ENCODE measurements at places on chromosomes 7 and 10.

DNA sequence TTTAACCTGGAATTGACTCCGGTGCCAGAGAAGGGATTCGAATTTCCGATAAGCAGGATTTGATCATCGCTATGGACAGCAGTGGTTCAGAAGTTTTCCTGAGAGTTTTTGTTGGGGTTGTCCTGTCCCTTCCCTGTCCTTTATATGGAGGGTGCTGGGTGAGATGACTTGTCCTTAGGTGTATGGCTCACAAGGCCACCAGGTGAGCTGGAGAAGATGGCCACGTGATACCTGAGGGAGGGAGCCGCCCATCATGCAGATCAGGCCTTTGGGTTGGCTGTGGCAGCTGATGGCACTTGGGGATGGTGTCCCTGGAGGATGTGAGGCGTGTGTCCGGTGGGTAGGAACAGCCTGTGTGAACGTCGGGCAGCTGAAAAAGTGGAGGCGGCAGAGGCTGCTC is 187.7 kb downstream of the PTPN20 start:
- DNase-seq, result no peak

DNA sequence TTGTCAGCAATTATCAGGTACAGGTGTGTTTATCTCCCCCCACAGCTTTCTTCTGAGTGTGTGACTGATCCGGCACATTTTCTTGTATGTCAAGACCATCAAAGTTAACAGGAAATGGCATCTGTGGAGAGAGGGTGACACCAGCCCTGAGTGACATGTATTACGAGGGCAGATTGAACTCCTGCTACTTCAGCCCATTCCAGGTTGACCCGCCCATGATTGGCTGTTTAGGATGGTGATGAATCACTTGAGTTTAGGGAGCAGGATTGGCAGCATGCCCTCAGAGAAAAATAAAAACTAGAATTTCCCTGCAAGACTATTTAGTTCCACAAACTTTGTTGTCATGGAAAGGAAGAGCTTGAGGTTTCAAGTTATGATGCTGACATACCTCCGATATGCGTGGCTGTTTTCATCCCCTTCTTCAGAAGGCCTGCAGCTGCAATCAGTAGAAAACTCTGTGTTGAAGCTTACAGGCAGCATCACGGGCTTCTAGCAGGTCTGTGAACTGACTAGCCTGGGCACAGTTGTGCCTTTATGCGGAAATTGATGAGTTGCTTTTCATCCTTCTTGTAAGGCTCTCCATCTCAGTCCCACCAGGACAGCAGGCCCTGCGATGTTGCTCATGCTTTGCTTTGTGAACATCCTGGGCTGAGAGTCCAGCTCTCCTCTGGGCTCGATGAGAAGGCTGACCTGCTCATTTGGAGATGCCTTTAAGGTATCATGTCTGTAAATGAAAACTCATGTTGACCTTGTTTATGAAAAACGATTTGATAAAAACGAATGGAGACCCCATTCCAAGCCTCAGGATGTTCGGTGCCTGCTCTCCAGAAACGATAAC is 8.0 kb upstream of the CELF2 start:
- DNase-seq, result no peak

DNA sequence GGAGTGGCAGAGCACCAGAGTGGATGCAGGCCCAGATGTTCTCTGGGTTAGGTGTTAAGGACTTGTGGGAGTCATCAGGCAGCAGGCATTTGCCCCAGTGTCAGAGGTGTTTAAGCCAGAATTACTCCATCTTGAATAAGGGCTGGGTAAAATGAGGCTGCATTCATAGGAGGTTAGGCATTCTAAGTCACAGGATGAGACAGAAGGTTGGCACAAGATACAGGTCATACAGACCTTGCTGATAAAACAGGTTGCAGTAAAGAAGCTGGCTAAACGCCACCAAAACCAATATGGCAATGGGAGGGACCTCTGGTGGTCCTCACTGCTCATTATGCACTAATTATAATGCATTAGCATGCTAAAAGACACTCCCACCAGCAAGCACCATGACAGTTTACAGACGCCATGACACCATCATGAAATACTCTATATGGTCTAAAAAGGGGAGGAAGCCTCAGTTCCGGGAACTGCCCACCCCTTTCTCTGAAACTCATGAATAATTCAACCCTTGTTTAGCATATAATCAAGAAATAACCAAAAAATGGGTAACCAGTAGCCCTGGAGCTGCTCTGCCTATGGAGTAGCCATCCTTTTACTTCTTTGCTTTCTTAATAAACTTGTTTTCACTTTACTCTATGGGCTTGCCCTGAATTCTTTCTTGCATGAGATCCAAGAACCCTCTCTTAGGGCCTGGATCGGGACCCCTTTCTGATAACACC is 882 bp upstream of the LRRC61 start:
- peak; percentile 39 for DNase-seq

- no peak for DNase-seq
Measured at GRCh38 chr10:25756784-25757183, 177.2 kb upstream of the MYO3A start.

- no peak for DNase-seq
Measured at GRCh38 chr7:19376538-19376937, 231.3 kb upstream of the FERD3L start.

GRCh38 chr10:79604294-79604693 is 6.4 kb upstream of the SFTPA1 start:
- no peak for DNase-seq

GRCh38 chr10:28095791-28096378 is 97.0 kb upstream of the ODAD2 start:
- DNase-seq, result no peak

DNA sequence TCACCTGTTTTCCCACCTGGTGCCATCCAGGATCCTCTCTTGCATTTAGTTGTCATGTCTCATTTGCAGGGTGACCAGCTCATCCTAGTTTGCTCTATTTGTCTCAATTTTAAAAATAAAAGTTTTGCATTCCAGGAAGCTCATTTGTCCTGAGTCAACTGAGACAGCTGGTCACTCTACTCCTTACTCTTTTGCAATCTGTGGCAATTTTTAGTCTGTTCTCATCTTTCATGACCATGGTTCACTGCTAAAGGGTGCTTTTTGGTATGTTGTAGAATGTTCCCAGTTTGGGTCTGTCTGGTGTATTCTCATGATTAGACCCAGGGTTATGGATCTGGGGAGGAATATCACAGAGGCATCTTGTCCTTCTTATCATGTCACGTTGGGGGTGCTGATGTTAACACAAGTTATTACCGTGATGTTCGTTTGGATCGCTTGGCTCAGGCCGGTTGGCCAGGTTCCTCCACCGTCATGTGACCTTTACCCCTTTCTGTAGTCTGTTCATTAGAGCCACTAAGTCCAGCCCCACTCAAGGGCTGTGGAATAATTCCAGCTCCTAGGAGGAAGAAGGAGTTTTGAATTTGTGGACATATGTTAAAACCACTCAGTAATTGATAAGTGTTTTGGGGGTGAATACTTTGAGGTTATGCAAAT is 103.3 kb upstream of the IGFBP3 start:
- no peak for DNase-seq

DNA sequence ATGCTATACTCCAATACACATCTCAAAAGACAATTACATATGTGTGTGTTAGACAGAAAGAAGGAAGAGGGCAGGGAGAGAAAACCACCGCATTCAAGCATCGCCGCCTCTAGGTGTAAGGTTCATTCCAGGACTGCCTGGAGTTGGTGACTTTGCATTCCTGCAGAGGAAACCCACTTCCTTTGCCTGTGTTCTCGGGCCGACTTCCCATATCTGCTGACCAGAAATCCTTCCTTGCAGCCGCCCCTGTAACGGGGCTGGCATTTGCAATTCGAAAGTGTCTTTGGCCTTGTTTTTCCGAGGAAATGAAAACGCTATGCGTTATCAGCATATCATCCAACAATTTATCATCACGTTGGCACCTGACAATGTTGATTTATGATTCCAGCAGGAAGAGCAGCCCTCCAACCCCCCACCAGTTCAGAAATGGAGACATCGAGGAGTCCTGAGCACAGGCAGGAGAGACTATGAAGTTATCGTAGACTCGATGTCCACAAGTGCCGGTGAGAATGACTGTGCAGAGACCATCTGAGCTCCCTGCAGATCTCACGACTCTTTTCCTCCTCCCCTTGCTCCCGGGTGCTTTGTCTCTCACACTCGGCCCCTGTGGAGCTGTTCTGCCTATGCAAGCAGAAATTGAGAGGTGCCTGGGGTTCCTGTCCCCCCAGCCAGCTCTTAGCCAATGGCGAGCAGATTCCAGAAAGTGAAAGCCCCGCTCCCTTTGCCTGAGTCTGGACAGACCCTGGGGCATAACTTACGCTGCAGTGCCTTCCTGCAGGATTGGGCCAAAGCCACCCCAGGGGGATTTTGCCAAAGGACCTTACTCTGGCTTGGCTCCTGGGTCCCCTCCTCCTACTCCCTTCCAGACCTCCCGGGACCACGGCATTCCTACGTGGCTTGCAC is 68.9 kb upstream of the FOXK1 start:
- no peak for DNase-seq

- no peak for DNase-seq
Measured at GRCh38 chr10:131954356-131954965, 27.3 kb downstream of the BNIP3 start.

DNA sequence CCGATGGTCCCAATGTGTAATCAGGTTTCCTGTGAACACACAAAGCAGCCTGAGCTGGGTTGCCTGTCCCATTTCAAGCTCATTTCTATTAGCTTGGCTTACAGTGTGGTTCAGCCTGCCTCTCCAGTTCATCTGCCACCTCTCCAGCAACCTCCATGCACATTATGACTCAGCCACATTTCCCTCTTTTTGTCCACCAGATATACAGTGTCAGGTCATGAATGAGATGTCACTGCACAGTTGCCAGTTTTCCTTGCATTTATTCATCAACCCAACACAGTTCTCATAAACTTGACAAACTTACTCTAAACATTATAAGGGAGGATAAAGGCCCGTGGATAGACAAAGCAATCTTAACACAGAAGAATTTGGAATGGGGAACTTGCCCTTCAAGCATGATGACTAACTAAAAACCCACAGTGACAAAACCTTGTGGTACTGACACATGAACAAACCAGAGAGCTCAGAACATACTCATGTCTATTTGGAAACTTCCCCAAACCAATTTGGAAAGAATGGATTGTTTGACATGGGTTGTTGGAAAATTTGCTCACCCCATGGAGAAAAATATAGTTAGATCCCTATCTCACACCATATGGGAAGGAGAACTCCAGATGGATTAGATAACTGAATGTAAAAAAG is 2.5 kb upstream of the CFAP58 start:
- DNase-seq, result no peak

DNA sequence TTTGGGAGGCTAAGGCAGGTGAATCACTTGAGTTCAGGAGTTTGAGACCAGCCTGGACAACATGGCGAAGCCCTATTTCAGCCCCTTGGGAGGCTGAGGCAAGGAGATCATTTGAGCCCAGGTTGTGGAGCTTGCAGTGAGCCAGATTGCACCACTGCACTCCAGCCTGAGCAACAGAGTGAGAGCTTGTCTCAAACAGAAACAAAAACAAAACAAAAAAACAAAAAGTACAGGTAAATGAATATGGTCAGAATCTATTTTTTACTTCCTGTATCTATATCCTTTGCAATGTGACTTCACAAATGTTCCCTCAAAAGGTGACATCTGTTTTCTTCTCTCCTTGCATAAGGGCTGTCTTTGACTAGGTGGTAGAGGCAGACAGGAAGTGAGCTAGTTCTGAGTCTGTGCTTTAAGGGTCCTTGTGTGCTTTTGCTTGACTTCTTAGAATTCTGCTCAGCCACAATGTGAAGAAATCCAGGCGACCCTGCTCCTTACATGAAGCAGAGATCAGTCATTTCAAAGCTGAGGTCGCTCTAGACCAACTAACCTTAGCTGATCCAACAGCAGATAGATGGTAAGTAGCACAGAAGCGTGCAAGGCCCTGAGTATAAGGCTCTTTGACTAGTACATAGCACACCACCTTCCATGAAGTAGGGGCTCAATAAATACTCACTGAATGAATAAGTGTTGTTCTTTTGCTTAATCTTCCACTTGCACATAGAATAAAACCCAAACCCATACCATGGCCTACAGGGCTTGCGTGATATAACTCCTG is 423.2 kb upstream of the PCDH15 start:
- no peak for DNase-seq

GRCh38 chr10:44619975-44620374 is 235.1 kb upstream of the CXCL12 start:
- DNase-seq, result no peak

DNA sequence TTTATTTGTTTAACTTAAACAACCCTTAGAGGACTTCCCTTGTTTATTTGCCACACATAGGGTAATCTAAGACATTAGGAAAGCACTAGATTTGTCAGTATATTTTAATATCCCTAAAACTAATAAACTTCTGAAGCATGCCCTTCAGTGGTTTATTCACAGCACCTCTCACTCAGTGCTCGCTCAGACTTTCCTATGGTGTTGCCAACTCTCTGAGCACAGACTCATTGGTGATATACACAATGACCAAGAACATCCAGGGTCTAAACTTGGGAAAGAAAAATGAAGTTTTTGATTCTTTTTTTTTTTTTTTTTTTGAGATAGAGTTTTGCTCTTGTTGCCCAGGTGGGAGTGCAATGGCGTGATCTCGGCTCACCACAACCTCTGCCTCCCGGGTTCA is 82.2 kb downstream of the RAB11FIP2 start:
- DNase-seq, result no peak

DNA sequence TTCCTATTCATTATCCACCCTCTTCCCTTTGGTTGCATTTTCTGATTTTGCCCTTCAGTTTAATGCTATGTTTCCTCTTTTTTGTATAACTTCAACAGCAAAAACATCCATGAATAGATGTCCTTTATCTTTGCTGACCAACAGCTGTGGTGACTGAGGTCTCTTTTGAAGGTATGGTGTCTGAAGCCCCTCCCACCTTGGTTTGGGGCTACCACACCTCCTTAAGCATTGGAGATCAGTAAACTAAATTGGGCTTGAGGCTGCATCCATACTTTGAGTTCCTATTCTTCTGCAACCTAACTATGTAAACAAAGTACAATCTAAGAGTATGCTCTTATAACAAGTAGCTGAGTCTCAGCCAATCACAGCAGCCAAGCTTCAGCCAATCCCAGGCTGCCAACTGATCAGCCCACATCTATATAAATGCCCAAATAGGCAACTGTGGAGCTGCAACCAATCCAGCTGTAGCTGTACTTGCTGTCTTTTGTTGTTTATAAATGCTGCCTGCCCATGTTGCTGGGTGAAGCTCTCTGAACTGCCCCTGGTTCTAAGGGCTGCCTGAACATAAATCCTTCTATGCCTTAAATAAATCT is 69.4 kb upstream of the PDLIM1 start:
- DNase-seq, result no peak

DNA sequence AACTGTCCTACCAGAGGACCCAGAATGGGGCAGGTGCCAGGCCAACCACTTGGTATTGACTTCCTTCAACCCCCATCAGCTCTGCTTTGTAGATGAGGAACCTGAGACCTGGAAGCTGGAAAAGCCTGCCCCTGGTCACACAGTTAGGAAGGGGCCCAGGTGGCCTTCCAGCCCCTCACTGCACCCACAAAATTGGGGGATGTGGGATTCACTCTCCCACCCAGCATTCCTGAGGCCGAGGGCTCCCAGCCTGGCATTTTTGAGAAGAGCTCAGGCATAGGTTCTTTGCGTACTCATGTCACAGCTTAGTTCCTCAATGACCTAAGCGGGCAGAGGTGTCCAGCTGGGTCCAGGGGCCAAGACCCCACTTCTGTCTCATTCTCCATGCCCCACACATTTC is 46.1 kb downstream of the EBF3 start:
- DNase-seq, result no peak
